CD4-positive, alpha-beta memory T cell (primary cell): ENCODE measurements at places on chromosomes 4 and X. TPM values are rescaled to one million over a fixed set of nuclear protein-coding genes. Genes with fewer than 3 reads are reported as not detected.
A peak's percentile ranks its signal among the peaks of the same experiment; 100 is the strongest.

- no peak for DNase-seq
- no peak overlapping the region for H3K27ac ChIP-seq
- no peaks in the 10 kb centered on the region for H3K4me1 ChIP-seq
- no peak overlapping the region for H3K4me3 ChIP-seq
- no peaks in the 10 kb centered on the region for H3K27me3 ChIP-seq
- H3K36me3 ChIP-seq: no peaks in the 10 kb centered on the region
Measured at GRCh38 chrX:112941209-112941837, 100.7 kb upstream of the AMOT start.

- peak overlapping the region; percentile 94 for H3K4me3 ChIP-seq
- peaks cover 22% of the 10 kb centered on the region for H3K4me1 ChIP-seq
- no peak for DNase-seq
- H3K36me3 ChIP-seq: no peaks in the 10 kb centered on the region
Measured at GRCh38 chr4:81469781-81470455, 1.8 kb downstream of the RASGEF1B start.

GRCh38 chrX:115297189-115297588 lies 7.7 kb downstream of the LUZP4 start:
- no peaks in the 10 kb centered on the region for H3K27me3 ChIP-seq
- no peak overlapping the region for H3K27ac ChIP-seq
- no peak overlapping the region for H3K4me3 ChIP-seq
- H3K36me3 ChIP-seq: no peaks in the 10 kb centered on the region

DNA sequence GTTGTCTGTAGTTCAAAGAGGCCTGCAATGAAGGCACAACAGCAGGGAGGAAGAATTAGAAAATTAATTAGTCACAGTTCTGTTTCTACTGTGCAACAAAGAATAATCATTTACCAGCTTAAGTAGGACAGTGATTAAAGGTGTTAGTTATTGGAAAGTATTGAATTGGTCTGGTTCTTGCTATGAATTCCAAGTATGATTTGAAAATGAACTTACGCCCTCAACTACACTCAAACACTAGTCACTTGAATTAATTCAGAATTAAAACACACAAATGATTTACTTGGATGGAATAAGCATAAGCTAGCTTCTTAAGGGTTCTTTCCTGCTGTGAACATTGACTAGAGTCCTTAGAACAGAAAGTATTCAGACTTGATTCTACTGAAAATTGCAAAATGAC lies 69.9 kb upstream of the EXOC1L start:
- H3K36me3 ChIP-seq: no peaks in the 10 kb centered on the region
- H3K27ac ChIP-seq: no peak overlapping the region
- no peak overlapping the region for H3K4me3 ChIP-seq
- DNase-seq: no peak
- no peaks in the 10 kb centered on the region for H3K4me1 ChIP-seq

- no peaks in the 10 kb centered on the region for H3K36me3 ChIP-seq
- no peaks in the 10 kb centered on the region for H3K4me1 ChIP-seq
- H3K4me3 ChIP-seq: no peak overlapping the region
- DNase-seq: no peak
Measured at GRCh38 chrX:11585174-11585573, 80.5 kb downstream of the ARHGAP6 start.

DNA sequence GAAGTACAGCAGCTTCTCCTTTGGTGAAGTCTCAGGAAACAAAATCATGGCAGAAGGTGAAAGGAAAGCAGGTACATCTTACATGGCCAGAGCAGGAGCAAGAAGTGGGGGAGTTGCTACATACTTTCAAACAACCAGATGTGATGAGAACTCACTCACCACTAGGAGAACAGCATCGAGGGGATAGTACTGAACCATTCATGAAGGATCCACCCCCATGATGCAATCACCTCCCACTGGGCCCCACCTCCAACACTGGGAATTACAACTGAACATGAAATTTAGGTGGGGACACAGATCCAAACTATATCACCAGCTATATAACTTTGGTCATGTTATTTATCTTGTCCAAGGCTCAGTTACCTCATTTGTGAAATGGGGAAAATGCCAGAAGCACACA lies 159.4 kb downstream of the OPHN1 start:
- no peak overlapping the region for H3K4me3 ChIP-seq
- no peak for DNase-seq
- H3K27me3 ChIP-seq: no peaks in the 10 kb centered on the region
- no peaks in the 10 kb centered on the region for H3K4me1 ChIP-seq
- no peaks in the 10 kb centered on the region for H3K36me3 ChIP-seq
- no peak overlapping the region for H3K27ac ChIP-seq

- no peaks in the 10 kb centered on the region for H3K36me3 ChIP-seq
- DNase-seq: no peak
- H3K4me3 ChIP-seq: no peak overlapping the region
Measured at GRCh38 chr4:154049457-154050181, 260.7 kb upstream of the SFRP2 start.

DNA sequence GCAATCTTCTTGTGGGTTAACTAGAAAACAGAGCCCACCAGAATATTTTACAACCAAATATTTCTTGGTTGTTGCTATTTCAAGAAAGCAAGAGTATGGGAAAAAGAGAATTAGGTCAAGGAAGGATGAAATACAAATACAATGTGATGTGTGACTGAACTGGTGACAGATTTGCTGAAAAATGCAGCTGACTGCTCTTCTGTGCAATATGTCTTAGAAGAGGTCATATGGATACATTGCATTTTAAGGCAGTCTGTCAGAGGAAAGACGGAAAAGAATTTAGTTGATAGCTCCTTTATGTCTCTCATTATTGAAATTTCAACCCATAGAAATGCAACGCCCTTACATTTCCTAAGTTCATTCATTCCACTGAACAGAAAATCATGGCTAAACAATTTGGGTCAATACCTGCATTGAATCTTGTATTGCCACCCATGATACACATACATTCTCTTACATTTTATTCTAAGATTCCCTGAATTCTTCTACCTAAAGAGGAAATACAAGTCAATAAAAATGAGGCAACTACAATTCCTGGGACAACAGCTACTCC lies 423.1 kb downstream of the ADAM29 start:
- H3K4me1 ChIP-seq: no peaks in the 10 kb centered on the region
- no peaks in the 10 kb centered on the region for H3K36me3 ChIP-seq
- no peaks in the 10 kb centered on the region for H3K27me3 ChIP-seq
- DNase-seq: no peak

DNA sequence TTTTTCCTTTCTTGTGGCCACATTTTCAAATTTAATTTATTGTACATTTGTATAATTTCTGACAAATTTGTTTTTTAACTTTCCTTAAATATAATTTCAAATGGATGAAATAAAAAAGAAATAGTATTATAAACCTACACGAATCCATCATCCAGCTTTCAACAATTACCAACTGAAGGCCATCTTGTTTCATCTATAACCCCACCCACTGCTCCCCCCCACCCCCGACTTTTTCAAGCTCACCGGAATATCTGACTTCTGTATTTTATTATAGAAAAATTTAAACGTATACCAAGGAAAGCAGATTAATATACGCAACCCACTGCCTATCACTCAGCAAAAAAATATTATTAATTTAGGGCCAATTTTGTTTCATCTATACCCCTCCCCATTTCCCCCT lies 1.1 kb downstream of the MORF4L2 start:
- H3K4me3 ChIP-seq: no peak overlapping the region
- no peaks in the 10 kb centered on the region for H3K27me3 ChIP-seq
- H3K36me3 ChIP-seq: peaks cover 10% of the 10 kb centered on the region
- peak overlapping the region; percentile 85 for H3K27ac ChIP-seq
- DNase-seq: no peak

- no peaks in the 10 kb centered on the region for H3K4me1 ChIP-seq
- no peaks in the 10 kb centered on the region for H3K27me3 ChIP-seq
- no peak for DNase-seq
- H3K36me3 ChIP-seq: no peaks in the 10 kb centered on the region
- H3K4me3 ChIP-seq: no peak overlapping the region
Measured at GRCh38 chr4:48960988-48961635, 25.0 kb upstream of the CWH43 start.

DNA sequence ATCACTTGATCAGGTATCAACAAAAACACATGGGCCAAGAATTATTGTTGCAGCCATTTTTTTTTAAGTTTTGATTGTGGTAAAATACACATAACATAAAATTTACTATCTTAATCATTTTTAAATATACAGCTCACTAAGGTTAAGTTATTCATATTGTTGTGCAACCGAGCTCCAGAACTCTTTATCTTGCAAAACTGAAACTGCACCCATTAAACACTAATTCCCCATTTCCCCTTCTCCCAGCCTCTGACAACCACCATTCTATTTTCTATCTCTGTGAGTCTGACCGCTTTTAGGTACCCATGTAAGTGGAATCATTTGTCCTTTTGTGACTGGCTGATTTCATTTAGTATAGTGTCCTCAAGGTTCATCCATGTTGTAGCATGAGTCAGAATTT lies 126.2 kb upstream of the NDP start:
- no peak overlapping the region for H3K27ac ChIP-seq
- H3K27me3 ChIP-seq: no peaks in the 10 kb centered on the region
- H3K36me3 ChIP-seq: no peaks in the 10 kb centered on the region
- no peak overlapping the region for H3K4me3 ChIP-seq

GRCh38 chr4:70544279-70544868 lies 26.0 kb downstream of the AMTN start:
- H3K4me1 ChIP-seq: no peaks in the 10 kb centered on the region
- H3K27me3 ChIP-seq: no peaks in the 10 kb centered on the region
- DNase-seq: no peak
- H3K27ac ChIP-seq: no peak overlapping the region
- no peak overlapping the region for H3K4me3 ChIP-seq

Gene TRIM75
- not detected for polyA plus RNA-seq

Gene SSX1
- polyA plus RNA-seq: not detected

Gene DAPP1
- polyA plus RNA-seq: 16.8 TPM

Gene PFKFB1
- polyA plus RNA-seq: not detected
